HEK293T (cell line): ENCODE measurements at places on chromosomes 13 and 19.

GRCh38 chr13:45441633-45442032 is 23.1 kb upstream of the COG3 start:
- no peak for DNase-seq

- DNase-seq, result no peak
These were observed 1.4 kb downstream of the EPN1 start for GRCh38 chr19:55676383-55676782.

- no peak for DNase-seq
These were observed at the start of gene NLRP7 for GRCh38 chr19:54947381-54947780. TSS of gene NLRP7 (minus strand) at chr19:54947530.

DNA sequence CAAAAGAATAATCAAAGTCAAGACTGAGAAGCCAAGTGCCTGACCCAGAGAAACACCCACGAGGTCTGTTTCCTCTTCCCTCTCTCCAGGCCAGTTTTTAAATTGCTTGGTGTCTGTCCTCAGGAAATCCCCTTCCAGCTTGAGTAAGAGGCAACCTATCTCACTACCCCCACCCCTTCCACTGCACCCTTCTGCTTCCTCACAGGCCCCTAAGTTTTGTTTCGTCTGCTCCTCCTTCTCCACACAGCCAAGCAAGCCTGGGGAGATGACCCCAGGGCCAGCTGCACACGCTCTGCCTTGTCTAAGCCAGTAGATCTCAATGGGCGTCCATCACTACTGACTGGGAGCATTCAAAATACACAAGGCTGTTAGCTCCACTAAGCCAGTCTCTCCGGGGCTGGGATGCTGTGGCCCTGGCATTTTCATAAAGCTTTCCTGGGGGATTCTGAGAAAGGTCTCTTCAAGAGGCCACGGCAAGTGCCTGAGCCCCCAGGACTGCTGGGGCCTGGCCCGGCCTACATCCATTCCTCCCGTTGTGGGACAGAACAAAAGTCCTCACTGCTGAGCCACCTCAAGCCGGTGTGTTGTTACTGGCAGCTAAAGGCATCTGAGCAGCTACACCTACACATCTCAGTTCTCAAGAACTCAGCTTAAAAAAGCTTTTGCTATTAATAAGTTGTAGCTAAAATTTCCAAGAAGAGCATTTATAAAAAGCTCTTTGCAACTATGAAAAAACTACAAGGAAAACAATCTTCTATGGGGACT is 14.9 kb upstream of the IL4I1 start:
- DNase-seq, result no peak

DNA sequence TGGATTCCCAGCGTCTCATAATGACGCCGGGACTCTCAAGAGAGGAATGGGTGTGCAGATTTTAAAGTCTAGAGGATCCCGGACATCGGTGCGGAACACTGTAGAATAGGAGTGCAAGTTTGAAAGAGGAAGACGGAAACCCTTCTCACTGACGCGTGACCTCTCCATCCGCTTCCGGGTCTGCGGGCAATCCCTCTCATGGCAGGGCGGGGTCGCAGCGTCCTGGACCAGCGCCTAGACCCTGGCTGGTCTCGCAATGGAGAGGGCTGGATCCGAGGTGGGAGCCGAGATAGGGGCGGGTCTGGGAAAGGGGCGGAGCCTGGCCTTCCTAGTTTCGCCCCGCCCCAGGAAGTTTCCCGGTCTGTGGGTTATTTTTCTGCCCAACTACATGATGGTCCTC is 4.6 kb upstream of the ZNF845 start:
- no peak for DNase-seq

GRCh38 chr19:10643172-10643967 is 10.8 kb upstream of the ILF3 start:
- no peak for DNase-seq

- no peak for DNase-seq
These were observed 1005.1 kb downstream of the PCDH9 start for GRCh38 chr13:66225072-66225471.
